CD4-positive, alpha-beta T cell (primary cell): ENCODE measurements at places on chromosomes 12 and 14.

- DNase-seq, result no peak
Observed at GRCh38 chr14:71988476-71988875, 56.2 kb downstream of the RGS6 start.

DNA sequence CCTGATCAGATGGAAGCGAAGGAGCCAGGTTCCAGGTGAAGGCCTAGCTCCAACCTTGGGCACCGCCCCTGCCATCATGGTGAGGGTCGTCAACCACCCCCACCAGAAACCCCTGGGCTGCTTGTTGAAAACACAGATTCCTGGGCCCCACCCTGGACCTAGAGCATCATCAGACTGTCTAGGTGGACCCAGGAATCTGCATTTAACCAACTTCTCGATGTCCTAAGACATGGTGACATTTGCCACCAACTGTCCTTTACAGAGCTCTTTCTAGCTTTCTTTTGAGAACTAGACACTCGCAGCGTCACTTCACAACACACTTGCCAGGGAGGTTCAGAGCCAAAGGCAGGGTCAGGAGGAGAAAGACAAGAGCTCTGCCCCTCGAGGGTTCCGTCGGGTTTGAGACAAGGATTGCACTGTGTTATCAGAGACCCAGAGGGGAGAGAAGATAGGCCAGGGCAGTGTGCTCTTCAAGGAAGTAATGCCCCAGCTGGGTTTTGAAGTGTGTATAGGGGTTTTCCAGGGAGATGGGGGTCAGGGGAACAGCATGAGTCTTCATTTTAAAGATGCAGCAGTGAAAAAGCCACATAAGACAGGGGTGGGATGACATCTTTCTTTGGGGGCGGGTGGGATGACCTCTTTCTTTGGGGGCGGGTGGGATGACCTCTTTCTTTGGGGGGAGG is 24.6 kb downstream of the RFLNA start:
- DNase-seq, result no peak

- DNase-seq, result no peak
Observed at GRCh38 chr12:131834798-131835615, 6.8 kb downstream of the MMP17 start.

GRCh38 chr14:90625445-90625844 is 190.8 kb downstream of the TTC7B start:
- DNase-seq, result no peak

DNA sequence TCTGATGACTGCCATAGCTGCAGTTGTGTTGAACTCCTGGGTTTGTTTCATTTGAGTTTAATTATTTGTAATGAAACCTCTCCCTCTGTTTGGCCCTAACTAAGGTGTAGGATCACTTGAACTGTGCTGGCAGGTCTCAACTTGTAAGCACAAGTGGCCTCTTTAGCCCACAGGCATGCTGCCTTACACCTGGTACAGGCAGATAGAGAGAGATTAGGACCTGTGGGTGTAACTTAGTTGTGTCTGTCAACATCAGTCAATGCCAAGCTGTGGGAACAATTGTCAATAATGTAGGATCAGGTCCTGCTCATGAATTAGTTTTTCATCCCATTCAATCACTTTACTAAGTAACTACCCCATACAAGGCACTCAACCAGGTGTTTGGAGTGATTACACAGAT is 263.0 kb upstream of the G2E3 start:
- no peak for DNase-seq

DNA sequence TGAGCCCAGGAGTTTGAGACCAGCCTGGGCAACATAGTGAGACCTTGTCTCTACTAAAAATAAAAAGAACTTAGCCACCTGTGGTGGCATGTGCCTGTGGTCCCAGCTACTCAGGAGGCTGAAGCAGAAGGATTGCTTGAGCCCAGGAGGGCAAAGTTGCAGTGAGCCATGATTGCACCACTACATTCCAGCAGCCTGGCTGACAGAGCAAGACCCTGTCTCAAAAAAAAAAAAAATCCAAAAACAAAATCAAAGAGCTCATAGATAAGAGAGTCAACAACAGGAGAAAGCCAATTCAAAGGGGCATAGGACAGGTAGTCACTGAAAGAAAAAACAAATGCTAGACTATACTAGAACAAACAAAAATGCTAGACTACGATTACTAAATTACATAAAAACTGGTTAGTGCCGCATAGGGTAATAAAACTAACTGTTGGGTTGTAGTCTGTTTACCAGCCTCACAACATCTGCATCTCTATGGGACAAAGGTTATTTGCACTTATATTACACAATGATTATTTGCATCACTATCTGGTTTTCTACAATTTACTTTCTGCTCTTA is 16.6 kb upstream of the EEA1 start:
- no peak for DNase-seq

- DNase-seq, result no peak
Observed at GRCh38 chr14:67239582-67239981, 1.7 kb upstream of the PALS1 start.

- peak; percentile 31 for DNase-seq
Observed at GRCh38 chr12:53205747-53206419, 1.2 kb downstream of the ITGB7 start.

GRCh38 chr14:70822530-70823185 is 13.3 kb upstream of the MAP3K9 start:
- DNase-seq, result peak; percentile 27

- no peak for DNase-seq
Observed at GRCh38 chr14:63918411-63918810, 65.6 kb downstream of the SYNE2 start.

DNA sequence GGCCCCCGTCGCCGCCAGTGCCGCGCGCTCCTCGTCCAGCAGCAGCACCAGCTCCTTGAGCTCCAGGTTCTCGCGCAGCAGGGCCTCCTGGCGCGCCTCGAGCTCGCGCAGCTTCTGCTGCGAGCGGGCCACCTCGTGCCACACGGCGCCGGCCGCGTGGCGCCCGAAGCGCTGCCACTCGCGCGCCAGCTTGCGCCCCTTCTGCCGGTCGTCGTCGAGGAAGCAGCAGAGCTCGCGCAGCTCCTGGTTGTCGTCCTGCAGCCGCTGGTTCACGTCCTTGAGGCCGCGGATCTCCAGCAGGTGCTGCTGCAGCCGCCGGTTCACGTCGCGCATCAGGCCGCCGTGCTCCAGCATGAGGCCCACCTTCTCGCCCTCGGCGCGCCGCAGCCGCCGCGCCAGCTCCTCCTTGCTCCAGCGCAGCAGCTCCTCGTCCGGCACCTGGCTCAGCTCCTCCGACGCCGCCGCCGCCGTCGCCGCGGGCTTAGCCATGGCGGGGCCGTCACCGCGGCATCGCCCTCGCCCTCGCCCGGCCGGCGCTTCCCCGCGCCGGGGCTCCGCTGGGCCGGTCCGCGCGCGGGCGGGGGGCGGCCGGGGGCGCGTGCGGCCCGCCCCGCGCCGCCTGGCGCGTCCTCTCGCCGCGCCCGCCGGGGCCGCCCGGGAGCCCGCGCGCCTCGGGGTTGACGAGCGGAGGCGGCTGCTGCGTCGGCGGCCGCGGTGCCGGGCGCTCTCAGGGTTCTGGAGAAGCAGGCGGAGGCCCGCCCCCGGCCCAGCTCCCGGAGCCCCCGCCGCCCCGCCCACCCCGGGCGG is at the start of gene CCDC85C:
Gene CCDC85C (minus strand): TSS at position 737 of the 807 bp plus-strand sequence. CDS start 248 bp downstream, at position 489.
- peak; percentile 51 for DNase-seq

GRCh38 chr12:118851891-118852290 is 129.4 kb upstream of the SRRM4 start:
- no peak for DNase-seq

DNA sequence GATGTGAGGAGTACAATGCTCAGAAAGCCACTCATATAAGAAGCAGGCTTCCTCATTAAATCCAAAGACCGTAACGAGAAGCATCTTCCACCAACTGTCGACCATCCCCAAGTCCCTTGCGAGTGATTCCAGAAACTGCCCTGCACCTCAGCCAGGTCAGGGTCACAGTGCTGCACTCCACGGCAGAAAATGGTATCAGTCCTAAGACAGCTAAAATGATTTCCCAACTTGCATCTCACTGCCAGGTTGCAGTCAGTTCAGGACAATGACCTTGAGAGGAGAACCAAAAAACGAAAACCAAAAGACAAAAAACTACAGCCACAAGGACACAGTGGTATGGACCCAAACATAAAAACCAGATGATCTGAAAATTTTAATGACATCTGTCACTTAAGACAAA is 20.6 kb downstream of the SBNO1 start:
- no peak for DNase-seq

DNA sequence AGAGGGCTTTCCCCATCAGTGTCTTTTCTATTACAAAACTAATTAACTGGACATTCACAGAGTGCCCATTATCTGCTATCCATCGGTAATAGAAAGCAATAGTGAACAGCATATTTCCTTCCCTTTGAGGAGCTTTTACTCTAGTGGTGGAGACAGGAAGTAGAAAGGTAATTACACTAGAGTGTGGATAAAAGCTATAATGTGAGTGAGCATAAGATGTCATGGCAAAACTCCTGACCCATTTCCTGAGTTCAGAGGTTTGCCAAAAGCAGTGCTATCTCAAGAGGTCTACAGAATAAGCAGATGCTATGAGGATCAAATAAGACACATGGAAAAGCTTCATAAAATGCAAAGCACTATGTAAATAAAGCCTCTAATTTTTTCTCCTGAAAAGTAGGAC is 24.0 kb downstream of the TIMELESS start:
- no peak for DNase-seq

GRCh38 chr12:96223411-96224218 is 29.4 kb downstream of the ELK3 start:
- no peak for DNase-seq

DNA sequence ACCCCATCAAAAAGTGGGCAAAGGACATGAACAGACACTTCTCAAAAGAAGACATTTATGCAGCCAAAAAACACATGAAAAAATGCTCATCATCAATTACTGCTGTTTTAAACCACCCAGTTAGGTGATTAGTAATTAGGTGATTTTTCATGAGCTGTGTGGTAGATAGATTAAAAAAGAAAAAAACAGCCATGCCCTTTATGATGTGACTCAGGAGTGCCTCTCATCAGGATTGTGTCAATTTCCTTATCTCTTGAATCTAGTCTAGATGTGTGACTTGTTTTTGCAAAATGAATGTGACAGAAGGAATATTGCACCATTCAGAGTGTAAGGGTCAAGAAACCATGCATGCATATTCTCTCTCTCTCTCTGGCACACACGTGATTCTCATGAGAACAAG is 5.7 kb downstream of the OR10A7 start:
- no peak for DNase-seq

DNA sequence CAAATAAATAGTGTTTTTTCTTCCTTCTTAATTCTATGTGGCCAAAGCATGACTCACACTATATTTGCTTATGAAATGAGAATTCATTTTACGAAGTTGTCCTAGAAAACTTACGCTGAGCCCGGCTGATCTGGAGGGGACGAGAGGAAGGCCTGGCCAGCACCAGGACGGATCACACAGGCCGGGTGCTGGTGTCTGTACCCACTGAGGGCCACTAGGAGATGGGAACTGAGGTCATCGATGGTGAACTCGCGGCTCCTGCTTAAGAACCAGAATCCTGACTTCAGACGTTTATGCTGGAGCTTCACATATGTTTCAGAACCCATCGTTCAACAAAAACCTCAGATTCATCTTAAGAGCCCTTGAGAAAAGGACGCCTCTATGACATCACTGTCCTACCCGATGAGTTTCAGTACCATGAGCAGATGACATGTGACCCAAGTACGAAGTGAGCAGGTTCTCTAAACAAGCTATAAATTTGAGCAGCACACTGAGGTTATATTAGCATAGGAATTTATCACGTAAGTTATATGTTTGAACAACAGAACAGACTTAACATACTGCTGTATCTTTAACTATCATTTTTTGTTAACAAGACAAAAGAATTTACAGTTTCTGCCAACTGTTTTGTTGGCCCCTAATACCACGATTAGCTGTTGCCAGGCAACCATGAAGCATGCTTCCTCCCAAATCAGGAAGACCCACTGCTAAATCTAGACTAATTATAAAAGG is 111.9 kb downstream of the FOXN3 start:
- no peak for DNase-seq

- no peak for DNase-seq
Observed at GRCh38 chr12:69066492-69067373, 133.8 kb upstream of the CPM start.

DNA sequence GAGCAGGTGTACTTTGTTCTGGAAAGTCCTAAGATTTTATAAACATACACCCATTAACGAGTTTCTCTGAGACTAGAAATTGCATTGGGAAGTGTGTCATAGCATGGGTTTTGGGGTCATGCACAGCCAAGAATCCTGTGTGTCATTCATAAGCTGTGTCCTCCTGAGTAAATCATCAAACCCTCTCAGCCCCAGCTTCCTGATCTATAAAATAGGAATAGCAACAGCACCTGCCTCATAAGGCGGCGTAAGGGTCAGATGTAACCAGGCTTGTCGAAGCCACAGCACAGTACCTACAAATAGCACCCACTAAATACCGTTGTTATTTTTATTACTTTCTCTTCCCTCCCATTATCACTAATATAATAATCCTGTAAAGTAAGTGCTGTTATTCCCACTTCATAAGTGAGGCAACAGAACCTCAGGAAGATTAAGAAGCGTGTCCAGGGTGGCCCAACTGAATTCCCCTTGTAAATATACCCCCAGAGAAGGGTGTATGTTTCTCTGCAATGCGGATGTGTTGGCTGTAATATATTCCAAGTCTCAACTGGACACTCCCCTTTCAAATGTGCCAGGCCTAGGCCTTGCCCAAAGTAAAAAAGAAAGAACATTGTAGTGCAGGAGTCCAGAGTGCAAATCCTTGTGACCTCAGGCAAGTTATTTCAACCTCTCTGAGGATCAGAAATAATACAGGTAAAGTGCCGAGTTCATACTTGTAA is 188.3 kb upstream of the BCL2L14 start:
- no peak for DNase-seq

DNA sequence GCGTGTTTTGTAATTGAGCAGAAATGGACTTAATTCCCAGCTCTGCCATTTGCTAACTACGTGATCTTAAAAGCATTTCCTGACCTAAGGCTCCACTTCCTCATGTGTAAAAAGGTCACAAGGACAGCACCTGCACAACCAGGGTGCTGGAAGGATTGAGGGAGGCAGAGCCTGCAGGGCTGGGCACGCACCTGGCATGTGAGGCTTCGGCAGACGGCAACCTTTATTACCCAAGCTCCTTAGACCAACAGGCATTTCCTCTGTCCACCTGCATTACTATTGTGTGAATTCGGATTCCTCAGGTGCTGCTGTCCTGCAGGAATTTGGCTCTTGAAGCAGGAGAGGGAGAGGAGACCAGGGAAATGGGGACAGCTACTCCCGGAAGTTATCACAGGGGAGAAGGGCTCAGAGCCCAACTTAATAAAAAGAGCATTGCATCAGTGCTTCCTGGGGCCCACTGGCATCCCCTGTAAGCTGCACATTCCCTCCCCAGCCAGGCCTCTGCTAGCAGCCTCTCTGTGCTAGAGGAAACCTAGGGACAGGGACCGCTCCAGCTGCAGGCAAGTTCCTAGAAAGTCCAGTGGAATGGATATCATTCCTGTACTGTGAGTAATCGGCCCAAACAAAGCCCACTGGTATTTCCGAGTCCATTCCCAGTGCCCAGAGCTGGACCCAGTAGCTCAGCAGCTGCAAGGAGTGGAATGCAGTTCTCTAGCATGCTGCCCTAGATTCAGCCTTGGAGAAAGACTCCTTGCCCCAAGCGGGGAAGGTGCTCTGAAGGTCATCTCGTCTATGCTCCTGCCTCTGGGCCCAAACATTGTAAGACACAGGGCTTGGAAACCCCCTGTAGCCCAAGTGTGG is 157.1 kb upstream of the CCND2 start:
- no peak for DNase-seq

- DNase-seq, result no peak
Observed at GRCh38 chr12:6078398-6079096, 45.9 kb downstream of the VWF start.

GRCh38 chr12:31600252-31600651 is 9.3 kb upstream of the DENND5B start:
- no peak for DNase-seq
